A549 treated with DMSO at 1 μM for 4 hours (cell line): ENCODE measurements at places on chromosomes 11 and 22. TPM values are rescaled to one million over a fixed set of nuclear protein-coding genes. Genes with fewer than 3 reads are reported as not detected.

The C11orf87 gene
- 0.01 to 0.06 TPM (median 0.02 TPM) in 4 of 5 replicates, not detected in the other for total RNA-seq

The DLG2 gene
- total RNA-seq, result 0.17 to 0.50 TPM (median 0.26 TPM) in 5 replicates

The KRTAP5-10 gene
- total RNA-seq, result not detected in 5 replicates

The DTX4 gene
- total RNA-seq, result 4.6 to 5.4 TPM (median 5.3 TPM) in 5 replicates

The WEE1 gene
- 18.7 to 24.6 TPM (median 19.7 TPM) in 5 replicates for total RNA-seq

The MMP12 gene
- total RNA-seq, result 0.05 to 0.18 TPM (median 0.06 TPM) in 4 of 5 replicates, not detected in the other

The MAML2 gene
- 2.2 to 3.4 TPM (median 2.7 TPM) in 5 replicates for total RNA-seq

The B4GALNT4 gene
- 12.3 to 21.3 TPM (median 16.7 TPM) in 5 replicates for total RNA-seq
